Uterine smooth muscle cell (primary cell): ENCODE measurements at places on chromosomes 1 and 21. TPM values are rescaled to one million over a fixed set of nuclear protein-coding genes. Genes with fewer than 3 reads are reported as not detected.

Gene FALEC
- 0.25 and 0.77 TPM in 2 replicates for total RNA-seq

Gene SLAMF6
- not detected in 2 replicates for total RNA-seq

Gene NCDN
- 21.6 and 27.6 TPM in 2 replicates for total RNA-seq

Gene TMEM79
- total RNA-seq = 1.3 and 2.5 TPM in 2 replicates

Gene CD53
- total RNA-seq = not detected in 2 replicates

Gene PAX7
- total RNA-seq = not detected in 2 replicates

Gene CLEC20A
- total RNA-seq = not detected in 2 replicates

Gene RAB42
- total RNA-seq = 2.3 and 3.2 TPM in 2 replicates

Gene NECTIN4
- 0.11 and 0.25 TPM in 2 replicates for total RNA-seq

Gene TAS1R1
- total RNA-seq = not detected in 2 replicates

Gene TMEM269
- total RNA-seq = under 0.01 and 0.12 TPM in 2 replicates

Gene TSPAN1
- 0.22 and 0.25 TPM in 2 replicates for total RNA-seq

Gene AGMAT
- 1.1 and 1.8 TPM in 2 replicates for total RNA-seq

Gene AKR7A3
- 0.44 and 0.62 TPM in 2 replicates for total RNA-seq

Gene GNAI3
- total RNA-seq = 16.5 and 23.9 TPM in 2 replicates

Gene RGS8
- total RNA-seq = under 0.01 TPM in 1 of 2 replicates, not detected in the other

Gene SELP
- total RNA-seq = not detected in 2 replicates

Gene GBP4
- 0.25 and 0.77 TPM in 2 replicates for total RNA-seq

Gene B3GALT5
- total RNA-seq = 0.33 and 1.1 TPM in 2 replicates

Gene GUCA2B
- total RNA-seq = not detected in 2 replicates

Gene PDE4B
- 19.4 and 19.7 TPM in 2 replicates for total RNA-seq

Gene LEFTY1
- total RNA-seq = not detected in 2 replicates

Gene CAMTA1
- 58.1 and 60.2 TPM in 2 replicates for total RNA-seq

Gene NPPB
- total RNA-seq = not detected in 2 replicates

Gene OR2G3
- total RNA-seq = not detected in 2 replicates

Gene RAP1A
- 36.0 and 39.3 TPM in 2 replicates for total RNA-seq

Gene KANK4
- total RNA-seq = under 0.01 TPM in 1 of 2 replicates, not detected in the other

Gene WNT3A
- total RNA-seq = not detected in 2 replicates

Gene ABCA4
- total RNA-seq = 0.12 and 0.22 TPM in 2 replicates

Gene FAM43B
- total RNA-seq = under 0.01 TPM in 2 replicates

Gene PAQR7
- 8.0 and 9.6 TPM in 2 replicates for total RNA-seq
